Dermis lymphatic vessel endothelial cell (primary cell): ENCODE measurements at places on chromosomes 4 and X. TPM values are rescaled to one million over a fixed set of nuclear protein-coding genes. Genes with fewer than 3 reads are reported as not detected.

The TRPC5OS gene
- total RNA-seq: not detected in 2 replicates

The DHX15 gene
- 112 and 145 TPM in 2 replicates for total RNA-seq

The NMU gene
- total RNA-seq: 0.17 TPM in 1 of 2 replicates, not detected in the other

The NOA1 gene
- total RNA-seq: 16.5 and 22.6 TPM in 2 replicates

The SPOCK3 gene
- total RNA-seq: 0.09 TPM in 1 of 2 replicates, not detected in the other

The TRIM75 gene
- total RNA-seq: not detected in 2 replicates

The HELT gene
- not detected in 2 replicates for total RNA-seq

The CD38 gene
- total RNA-seq: 10.9 and 39.4 TPM in 2 replicates

The JAKMIP1 gene
- total RNA-seq: not detected in 2 replicates

The PAGE5 gene
- total RNA-seq: not detected in 2 replicates

The ODAPH gene
- under 0.01 TPM in 1 of 2 replicates, not detected in the other for total RNA-seq

The IQSEC2 gene
- total RNA-seq: 0.22 and 0.34 TPM in 2 replicates
